ENCODE measurements at places on chromosomes 7 and 10.

DNA sequence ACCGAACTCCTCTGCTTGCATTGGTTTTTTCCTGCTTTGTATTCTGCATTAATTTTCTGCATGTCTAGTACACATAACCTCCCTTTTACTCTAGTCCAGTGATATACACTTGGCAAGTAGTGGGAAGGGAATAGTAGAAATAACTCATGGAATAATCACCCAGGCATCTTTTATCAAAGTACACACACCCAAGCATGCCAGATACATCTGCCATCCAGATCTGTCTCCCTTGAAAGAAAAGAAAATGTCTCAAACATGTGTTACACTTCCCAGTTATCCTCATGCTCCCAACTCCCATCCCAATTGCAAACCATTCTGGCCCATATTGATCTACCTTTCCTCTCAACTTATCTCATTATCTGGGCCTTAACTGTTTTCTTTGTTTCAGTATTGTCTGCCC is 79.0 kb downstream of the PHYHIPL start:
- no peak for DNase-seq

- no peak for DNase-seq
Measured at GRCh38 chr7:108360058-108360800, 96.0 kb downstream of the NRCAM start.

GRCh38 chr10:1809139-1809741 is 71.9 kb upstream of the ADARB2 start:
- no peak for DNase-seq

GRCh38 chr7:96016735-96017134 is 244.4 kb downstream of the DYNC1I1 start:
- DNase-seq = no peak

GRCh38 chr7:132298790-132299189 is 277.5 kb downstream of the PLXNA4 start:
- peak; percentile 91 for DNase-seq

- DNase-seq = no peak
Measured at GRCh38 chr7:83575436-83575835, 73.5 kb downstream of the SEMA3E start.

DNA sequence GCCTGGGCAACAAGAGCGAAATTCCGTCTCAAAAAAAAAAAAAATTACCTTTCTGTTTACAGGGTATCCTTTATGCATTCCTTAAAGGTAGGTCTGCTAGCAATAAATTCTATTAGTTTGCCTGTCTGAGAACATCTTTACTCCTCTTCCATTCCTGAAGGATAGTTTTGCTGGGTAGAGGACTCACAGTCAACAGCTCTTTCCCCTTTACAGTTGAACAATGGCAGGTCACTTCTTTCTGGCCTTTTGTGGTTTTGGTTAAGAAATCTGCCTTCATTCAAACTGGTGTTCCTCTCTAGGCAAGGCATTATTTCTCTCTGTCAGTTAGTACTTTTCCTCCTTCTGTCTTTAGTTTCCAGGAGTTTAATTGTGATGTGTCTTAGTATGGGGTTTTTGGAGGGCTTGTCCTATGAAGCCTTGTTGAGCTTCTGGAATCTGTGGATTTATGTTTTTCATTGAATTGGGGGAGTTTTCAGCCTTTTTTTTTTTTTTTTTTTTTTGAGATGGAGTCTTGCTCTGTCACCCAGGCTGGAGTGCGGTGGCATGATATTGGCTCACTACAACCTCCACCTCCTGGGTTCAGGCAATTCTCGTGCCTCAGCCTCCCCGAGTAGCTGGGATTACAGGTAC is 4.8 kb upstream of the DNAAF5 start:
- DNase-seq = no peak

GRCh38 chr10:61592581-61592980 is 70.1 kb upstream of the CABCOCO1 start:
- no peak for DNase-seq

- no peak for DNase-seq
Measured at GRCh38 chr10:71746344-71747037, 26.8 kb downstream of the VSIR start.

- no peak for DNase-seq
Measured at GRCh38 chr7:98291717-98292116, 10.2 kb downstream of the BRI3 start.

GRCh38 chr10:132946-133898 is 2.0 kb upstream of the ZMYND11 start:
- no peak for DNase-seq

GRCh38 chr10:32207544-32207943 is 139.4 kb downstream of the EPC1 start:
- DNase-seq = peak; percentile 0

- DNase-seq = no peak
Measured at GRCh38 chr10:54470324-54470631, 330.8 kb downstream of the PCDH15 start.

- peak; percentile 19 for DNase-seq
Measured at GRCh38 chr7:68684996-68685395, 913.3 kb upstream of the AUTS2 start.

- peak; percentile 7 for DNase-seq
Measured at GRCh38 chr10:125868372-125868975, 12.6 kb downstream of the DHX32 start.

GRCh38 chr7:157612664-157613561 is 276.1 kb downstream of the DNAJB6 start:
- DNase-seq = peak; percentile 74

DNA sequence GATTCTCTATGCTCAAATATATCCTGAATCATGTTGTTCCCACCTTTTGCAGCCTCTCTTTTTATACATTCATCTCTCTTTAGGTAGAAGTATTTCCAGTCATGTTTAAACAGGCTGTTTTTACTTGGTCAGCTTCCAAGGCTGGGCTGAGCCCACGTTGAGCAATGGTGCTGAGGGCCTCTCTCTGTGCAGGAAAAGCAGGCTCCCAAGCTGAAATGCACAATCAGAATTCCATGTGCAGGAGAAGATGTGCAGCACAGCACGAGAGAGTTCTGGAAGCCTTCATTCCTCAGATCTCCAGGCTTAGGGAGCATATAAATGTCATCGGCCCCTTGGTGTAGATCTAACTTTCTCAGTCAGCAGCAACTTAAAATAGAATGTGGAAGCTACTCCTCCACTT is 588.5 kb downstream of the TNS3 start:
- DNase-seq = no peak

DNA sequence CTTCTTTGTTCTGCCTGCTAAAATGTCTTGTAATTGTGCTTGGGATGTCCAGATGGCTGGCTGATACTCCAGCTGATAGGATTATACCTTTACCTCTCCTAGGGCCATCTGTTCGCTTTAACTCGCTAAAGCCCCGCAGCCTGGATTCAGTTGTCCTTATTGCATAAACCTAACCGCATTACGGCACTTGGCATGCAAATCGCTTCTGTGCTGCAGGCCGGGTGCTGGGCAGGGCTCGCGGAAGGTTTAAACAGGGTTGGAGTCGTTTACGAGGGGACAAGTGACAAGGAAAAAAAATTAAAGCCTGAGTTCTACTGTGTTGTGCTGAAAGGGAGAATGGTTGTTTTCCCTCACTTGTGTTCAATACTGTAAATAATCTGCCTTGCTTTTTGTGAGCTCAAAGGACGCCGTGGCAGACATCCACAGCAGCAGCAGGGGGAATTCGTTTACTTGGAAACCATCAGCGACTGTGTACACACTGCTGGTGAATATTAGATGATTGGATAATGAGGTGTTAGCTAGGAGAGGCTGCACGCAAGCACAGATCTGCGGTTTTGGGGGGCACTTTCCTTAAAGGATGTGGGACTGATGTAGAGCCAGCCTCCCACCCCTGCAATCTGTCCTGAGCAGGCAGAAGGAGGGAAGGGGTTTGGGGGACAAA is 93.0 kb downstream of the EBF3 start:
- peak; percentile 83 for DNase-seq

- DNase-seq = no peak
Measured at GRCh38 chr7:139714163-139714901, 63.5 kb downstream of the HIPK2 start.

GRCh38 chr10:60309891-60310290 is 79.8 kb downstream of the ANK3 start:
- no peak for DNase-seq

DNA sequence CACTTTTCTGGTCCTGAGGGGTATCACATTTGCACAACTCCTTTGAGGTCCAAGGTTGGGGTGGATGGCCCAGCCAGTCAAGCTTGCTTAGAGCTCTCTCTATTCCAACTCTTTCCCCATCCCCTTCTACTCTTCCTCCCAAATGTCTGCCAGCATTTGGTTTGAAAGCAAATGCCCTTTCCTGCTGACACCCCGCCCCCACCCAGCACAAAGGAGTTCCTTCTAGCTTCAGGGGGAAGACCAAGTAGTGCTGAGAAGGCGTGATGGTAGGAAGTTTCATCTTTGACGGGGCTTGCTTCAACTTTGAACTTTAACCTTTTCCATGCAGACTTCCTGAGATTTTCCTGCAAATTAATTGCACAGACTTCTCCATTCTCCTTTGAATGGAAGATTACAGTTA is 137.5 kb upstream of the TCF7L2 start:
- DNase-seq = no peak

DNA sequence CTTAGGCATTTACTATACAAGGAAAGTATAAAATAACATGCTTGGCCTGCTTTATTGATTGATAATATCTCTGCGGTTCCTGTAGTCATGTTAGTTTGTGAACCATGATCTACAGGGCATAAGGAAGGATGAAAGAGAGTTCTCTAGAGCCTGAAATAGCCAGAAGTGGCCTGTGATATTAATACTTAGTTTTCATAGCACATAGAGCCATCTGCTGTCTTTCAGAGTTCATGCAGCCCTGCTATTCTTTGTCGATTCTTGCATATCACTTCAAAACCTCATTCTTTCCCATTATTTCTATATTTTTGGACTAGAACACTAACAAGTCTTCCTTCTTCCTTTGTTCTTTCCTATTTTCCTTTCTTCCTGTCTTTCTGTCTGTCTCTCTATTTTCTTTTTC is 26.4 kb upstream of the PRKG1 start:
- no peak for DNase-seq

DNA sequence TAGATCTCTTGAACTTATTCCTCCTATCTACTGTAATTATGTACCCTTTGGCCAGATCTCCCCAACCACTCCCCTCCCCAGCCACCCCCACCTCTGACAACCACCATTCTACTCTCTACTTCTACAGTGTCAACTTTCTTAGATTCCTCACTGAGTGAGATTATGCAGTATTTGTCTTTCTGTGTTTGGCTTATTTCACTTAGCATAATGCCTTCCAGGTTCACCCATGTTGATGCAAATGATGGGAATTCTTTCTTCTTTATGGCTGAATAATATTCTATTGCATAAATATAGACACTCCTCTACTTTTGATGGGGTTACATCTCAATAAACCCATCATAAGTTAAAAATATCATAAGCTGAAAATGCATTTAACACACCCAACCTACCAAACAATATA is 21.3 kb upstream of the HNRNPH3 start:
- DNase-seq = no peak
